ENCODE measurements at places on chromosomes 1 and 21. TPM values are rescaled to one million over a fixed set of nuclear protein-coding genes. Genes with fewer than 3 reads are reported as not detected.

MNDA gene
- polyA plus RNA-seq, result 5.2 TPM

CD53 gene
- polyA plus RNA-seq, result 5.2 TPM

BCL2L15 gene
- 0.68 TPM for polyA plus RNA-seq

CYP2J2 gene
- polyA plus RNA-seq, result 1.1 TPM

GUCA2B gene
- not detected for polyA plus RNA-seq

LHX8 gene
- polyA plus RNA-seq, result not detected

GSTM1 gene
- 105 TPM for polyA plus RNA-seq

GOLPH3L gene
- polyA plus RNA-seq, result 42.1 TPM

DNA sequence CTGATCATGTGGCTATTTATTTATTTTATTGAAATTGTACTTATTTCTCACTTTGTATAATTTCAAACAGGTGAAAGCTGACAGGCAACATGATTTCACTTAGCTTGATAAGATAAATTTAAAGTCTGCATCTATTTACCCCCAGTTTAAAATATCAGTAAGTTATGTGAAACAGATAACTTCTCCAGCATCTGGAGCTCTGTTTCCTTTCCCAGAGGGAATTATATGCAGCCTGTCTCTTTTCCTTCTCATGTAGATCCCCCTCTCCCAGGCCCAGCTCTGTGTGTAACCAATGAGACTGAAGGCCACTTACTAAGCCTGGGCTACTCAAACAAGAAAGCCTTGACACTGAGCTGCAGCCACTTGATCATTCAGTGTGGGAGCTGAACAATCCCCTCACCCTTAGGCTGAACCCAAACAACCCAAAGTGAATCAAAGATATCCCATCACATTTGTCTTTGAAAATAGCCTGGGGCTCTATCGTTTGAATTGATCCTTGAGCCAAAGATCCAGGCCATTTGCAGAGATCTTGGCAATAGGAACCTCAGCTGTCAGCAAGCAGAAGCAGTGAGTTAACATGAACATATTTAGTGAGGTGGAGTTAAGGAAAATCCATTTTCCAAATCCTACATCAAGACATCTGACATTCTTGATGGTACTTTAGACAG, 383.9 kb downstream of the TGFB2 start:
- no peak for DNase-seq

DNA sequence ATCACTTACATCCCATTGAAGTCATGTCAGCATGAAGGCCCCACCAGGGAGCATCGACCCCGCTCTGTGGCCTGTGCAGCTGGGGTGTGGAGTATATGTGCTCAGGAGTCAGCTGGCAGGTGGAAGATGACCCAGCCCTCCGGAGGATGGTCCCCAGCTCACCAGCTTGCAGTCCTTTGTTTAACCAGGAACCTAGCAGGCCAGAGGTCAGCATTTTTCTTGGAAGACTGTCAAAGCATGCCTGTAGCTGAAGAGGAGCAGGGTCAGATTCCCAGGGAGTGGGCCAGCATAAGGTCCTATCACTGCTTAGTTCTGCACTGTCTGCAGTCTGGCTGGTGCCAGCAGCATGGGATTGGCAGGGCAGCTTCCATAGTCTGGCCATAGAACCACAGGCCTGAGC, 12.7 kb downstream of the NFASC start:
- no peak for DNase-seq

DNA sequence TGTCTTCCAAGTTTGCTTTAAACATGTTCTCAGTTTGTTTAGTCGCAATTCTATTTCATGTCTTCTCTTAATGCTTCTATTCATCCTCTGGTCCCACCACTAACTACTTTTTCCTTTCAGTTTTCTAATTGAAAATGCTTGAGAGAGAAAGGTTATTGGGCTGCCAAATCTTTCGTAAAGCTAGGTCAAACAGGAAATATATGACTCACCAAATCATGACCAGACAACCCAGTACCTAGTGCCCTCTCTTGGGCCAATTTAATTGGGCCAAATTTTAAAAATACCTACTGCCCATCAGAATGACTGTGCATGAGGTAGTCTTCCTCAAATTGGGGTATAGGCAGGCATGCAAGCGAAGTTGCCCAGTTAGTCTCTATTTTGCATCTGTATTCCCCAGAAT, 295.4 kb upstream of the PBX1 start:
- DNase-seq, result no peak

GRCh38 chr1:93979718-93980319, 70.6 kb upstream of the GCLM start:
- DNase-seq, result peak; percentile 16

GRCh38 chr1:231724876-231725647, 98.5 kb downstream of the DISC1 start:
- DNase-seq, result no peak

GRCh38 chr1:85259912-85260274, 431 bp upstream of the C1orf52 start:
- no peak for DNase-seq

DNA sequence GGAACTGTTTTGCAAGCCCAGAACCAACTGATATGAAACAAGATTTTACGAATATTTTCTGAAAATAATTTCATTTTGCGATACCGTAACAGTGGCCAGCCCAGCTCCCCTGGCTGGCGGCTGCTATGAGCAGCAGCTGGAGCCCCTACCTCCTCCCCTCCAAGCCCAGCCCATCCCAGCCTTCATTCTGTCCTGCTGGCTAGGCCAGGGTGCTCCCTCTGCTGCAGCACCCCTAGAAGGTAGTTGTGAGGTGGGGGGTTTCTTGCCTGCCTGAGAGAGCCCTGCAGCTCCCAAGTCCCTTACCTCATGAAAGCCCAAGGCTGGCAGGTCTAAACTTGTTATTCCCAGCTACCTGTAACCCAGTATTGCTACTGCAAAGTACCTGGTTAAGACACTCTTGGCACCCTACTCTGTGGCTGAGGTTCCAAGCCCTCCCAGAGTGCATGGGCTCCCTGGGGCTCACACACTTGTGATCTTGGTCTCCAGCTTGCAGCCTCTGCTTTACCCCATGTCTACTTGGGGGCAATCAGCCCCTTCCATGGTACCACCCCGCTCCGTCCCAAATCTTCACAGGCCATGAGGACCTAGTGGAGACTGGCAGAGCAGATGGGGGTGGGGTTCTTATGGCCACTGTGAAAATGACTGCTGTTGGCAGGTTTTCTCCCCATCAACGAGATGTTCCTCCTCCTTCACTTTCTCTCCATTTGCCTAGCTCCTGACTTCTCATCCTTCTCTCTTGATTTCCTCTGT, 239.8 kb downstream of the TRABD2B start:
- no peak for DNase-seq

GRCh38 chr1:112513112-112513870, 4.5 kb downstream of the WNT2B start:
- DNase-seq, result no peak

DNA sequence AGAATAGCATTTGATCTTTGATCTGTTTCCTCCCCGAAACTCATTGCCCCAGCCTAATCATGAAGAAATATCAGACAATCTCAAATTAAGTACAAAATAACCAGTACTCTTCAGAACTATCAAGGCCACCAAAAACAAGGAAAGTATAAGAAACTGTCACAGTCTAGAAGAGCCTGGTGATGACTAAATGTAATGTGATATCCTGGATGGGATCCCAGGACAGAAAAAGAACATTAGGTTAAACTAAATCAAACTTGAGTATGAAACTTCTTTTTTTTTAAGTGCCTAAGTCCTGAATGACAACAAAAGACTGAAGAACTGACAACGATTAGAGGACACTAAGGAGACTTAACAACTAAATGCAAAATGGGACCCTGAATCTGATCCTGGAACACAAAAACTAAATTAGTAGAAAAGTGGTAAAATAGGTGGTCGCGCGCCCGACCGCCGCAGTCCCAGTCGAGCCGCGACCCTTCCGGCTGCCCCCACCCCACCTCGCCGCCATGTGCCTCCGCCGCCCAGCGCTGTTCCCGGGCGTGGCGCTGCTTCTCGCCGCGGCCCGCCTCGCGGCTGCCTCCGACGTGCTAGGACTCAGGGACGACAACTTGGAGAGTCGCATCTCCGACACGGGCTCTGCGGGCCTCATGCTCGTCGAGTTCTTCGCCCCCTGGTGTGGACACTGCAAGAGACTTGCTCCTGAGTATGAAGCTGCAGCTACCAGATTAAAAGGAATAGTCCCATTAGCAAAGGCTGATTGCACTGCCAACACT, 5.5 kb upstream of the PRKAB2 start:
- no peak for DNase-seq

DNA sequence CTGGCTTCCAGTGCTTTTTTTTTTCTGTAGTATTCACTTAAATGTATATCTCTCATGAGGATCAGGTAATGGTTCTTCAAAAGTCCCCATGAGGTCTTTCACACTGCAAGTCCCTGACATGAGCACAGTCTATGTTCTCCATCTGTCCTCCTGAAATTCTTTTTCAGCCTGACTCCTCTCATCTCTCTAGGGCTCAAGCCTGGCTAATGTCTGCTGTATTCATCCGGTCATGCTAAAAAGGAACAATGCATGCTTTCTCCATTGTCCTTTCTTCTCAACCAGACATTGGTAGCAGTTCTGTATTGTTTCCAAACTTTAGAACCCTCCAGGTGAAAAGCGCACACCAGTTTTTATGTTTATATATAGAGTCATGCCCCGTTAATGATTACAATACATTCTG, 368.3 kb upstream of the OLFM3 start:
- DNase-seq, result no peak

- no peak for DNase-seq
Observed at GRCh38 chr1:200610846-200611245, 9.7 kb downstream of the KIF14 start.

DNA sequence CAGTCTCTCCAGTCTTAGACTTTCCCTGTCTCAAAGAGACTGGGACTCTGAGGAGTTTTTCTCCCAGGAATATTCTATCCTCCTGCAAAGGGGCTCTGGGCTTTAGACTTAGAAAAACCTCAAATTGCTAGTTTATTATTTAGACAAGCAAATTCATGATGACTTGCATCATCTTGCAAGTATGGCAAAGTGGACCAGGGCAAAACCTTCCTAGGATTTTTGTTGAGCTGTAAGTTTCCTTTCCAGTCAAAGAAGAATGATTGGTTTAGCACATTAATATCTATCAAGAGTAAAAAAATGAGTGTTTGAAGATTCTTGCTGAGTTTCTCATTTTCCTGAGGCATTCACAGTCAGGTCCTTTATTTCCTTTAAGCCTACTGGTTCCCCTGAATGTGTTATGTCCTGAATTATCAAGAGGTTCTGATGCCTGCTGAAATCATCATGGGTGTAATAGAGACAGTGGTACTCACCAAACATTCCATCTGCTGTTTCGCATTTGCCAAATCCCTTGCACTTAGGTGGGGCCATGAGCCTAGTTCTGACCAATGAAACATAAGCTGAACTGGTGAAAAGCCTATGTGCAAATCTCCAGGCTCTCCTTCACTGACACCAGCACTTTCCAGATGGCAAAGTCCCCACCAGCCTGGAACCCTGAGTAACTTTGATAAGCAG, 25.2 kb upstream of the SPAG17 start:
- no peak for DNase-seq

DNA sequence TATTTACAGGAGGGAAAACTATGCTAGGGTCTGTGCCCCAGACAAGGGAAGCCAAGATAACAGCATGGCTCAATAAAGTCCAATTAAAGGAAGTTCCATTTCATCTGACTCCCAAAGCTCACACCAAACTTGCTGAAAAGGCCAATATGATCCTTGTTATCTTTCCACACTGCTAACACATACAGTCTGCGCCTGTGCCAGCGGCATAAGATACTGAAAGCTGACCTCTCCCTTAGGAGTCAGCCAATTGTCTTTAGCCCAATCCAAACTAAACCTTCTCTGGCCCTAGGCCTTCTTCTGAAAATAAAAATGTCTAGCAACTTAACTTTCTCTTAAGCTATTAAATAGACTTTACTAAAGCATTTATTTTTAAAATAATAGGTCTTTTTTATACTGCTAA, 179.0 kb upstream of the PLD5 start:
- DNase-seq, result no peak

- DNase-seq, result no peak
Observed at GRCh38 chr1:182329471-182329870, 62.1 kb downstream of the GLUL start.
